ENCODE measurements at places on chromosomes 1 and 21.

- DNase-seq, result no peak
These were observed 20.7 kb downstream of the DAB1 start for GRCh38 chr1:57403201-57403600.

- no peak for DNase-seq
These were observed 240.0 kb downstream of the NUF2 start for GRCh38 chr1:163561580-163562295.

DNA sequence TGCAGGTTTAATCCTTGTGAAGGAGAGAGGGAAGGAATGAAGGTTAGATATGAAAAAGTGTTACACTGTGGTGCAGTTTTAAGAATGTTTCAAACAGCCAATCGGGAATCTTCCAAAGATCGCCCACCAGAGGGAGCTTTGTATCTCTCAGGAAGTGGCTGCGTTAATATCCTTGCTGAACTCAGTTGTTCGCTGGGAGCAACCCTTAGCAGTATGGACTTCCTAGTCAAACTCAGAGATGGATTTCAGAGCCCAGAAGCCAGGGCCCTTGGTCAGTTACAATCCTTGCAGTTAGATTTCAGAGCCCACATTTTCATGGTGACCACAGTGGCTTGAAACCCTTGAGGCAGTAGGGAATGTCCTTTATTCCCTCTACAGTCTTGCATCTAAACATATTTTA is 136.2 kb downstream of the NTNG1 start:
- no peak for DNase-seq

DNA sequence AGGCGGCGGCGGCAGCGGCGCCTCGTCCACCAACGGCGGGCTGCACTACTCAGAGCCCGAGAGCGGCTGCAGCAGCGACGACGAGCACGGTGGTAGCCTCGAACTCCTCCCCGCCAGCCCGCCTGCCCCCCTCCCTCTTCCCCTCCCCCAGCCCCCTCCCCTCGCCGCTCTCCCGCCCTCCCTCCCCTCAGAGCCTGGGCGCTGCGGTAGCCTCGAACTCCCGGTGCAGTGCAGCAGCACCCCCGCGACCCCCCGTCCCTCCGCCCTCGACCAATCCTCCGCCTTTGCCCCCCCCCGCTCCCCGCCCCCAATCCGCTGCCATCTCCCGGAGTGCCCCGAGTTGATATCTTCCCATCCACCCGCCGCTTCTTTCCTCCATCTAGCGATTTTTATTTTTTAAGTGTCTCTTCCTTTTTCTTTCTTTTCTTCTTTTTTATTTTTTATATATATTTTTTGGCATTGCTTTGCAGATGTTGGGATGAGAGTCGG is 516 bp downstream of the RCOR3 start:
- DNase-seq, result peak; percentile 21

DNA sequence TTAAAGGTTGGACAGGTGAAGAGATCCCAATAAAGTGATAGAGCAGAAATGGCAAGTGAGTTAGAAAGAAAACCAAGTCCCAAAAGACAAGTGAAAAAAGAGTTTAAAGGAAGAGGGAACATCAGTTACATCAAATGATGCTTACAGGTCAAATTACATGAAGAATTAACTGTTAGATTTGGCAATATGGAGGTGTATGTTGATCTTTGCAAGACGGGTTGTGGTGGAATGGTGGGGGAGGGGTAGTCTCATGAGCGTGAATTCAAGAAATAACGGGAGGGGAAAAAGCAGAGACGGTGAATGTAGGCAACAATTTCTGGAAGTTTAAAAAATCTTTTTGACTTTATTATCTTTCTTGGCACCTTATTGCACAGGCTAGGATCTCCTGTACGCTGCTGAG is 76.6 kb downstream of the NTPCR start:
- DNase-seq, result no peak

- no peak for DNase-seq
These were observed 154.6 kb downstream of the SLC30A10 start for GRCh38 chr1:219773775-219774174.

DNA sequence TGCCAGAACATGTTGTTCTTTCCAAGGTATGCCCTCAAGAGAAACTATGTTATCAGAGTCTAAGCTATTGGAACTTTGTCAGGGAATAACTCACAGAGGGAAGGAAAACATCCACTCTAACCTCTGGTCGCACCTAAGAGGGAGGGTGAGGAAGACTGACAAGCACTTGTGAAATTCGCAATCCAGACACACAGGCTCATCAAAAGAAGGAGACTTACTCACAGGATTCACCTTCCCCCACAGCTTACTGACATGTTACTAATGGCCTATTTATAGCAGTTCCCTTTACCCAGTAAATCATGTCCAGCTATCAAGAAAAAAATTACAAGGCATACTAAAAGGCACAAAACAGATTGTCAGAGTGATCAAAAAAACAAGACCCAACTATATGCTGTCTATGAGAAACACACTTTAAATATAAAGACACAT is 36.9 kb downstream of the WDR64 start:
- DNase-seq, result no peak

DNA sequence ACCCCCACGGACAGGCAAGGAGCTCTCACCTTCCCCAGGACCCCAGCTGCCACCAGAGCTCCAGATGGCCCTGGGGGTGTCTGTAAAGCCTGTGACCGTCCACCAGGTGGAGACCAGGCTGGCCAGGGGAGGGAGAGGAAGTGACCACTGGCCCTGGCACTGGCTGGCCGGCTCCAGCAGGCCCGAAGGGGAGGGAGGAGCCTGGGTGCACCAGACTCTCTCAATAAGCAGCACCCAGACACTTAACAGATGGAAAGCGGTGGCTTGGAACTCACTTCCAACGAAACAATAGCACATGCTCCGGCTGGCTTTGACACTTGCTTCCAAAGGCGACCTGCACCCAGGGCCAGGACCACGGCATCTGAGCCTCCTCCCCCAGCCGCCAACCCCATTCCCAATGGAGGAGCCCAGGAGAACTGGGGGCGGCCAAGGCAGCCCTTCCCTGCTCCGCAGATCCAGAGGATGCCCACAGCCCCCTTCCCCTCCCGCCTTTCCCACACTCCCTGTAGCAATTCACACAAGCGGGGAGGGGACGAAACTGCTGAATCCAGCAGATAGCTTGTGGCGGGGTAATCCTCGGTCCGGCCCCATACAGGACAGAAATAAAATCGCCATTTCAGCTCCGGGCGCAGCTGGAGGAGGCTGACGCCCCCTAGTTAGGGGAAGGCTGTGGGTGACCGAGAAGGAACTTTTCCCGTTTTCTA is 742 bp upstream of the PDE9A start:
- DNase-seq, result no peak

GRCh38 chr1:234303231-234303630 is 70.0 kb upstream of the COA6 start:
- DNase-seq, result no peak

GRCh38 chr1:10612436-10613160 is 137.8 kb downstream of the PEX14 start:
- no peak for DNase-seq

- no peak for DNase-seq
These were observed 9.9 kb downstream of the TRIM67 start for GRCh38 chr1:231171623-231172197.

- DNase-seq, result no peak
These were observed 122.2 kb downstream of the ADGRL2 start for GRCh38 chr1:81922955-81923354.

DNA sequence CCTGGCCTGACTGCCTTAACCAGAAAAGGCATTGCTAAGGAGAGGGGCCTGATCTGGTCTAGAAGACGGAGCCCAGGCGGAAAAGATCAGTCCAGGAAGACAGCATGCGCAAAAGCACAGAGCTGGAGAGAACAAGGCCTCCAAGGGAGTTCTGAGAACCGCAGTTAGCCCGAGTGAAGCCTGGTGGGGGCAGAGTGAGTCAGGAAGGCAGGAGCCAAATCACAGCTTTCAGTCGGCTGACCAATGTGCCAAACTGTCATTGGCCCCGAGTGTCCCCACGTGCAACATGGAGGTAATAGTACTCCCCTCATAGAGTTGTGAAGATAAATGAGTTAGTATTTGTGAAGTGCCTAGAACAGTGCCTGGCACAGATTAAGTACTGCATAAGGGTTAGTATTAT is 1.2 kb upstream of the TSPAN2 start:
- no peak for DNase-seq

DNA sequence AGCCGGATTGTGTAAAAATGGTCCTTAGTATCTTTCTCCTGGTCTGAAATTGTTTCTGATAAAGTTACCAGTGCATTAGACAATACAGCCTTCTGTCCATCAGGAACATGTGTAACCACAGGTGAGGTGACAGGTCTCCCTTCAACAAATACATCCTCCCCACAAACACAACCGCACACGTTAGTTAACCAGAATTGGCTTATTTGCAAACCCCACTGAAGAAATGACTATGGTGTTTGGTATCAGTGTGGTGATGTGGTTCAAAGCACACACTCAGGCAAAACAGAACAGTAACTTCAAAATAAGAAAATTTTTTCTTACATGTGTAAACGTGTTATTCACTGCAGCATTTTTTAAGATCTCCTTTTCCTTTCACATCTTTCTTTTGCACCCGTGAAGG is 517.2 kb upstream of the NR5A2 start:
- DNase-seq, result no peak

- no peak for DNase-seq
These were observed 3.2 kb downstream of the BTF3L4 start for GRCh38 chr1:52059321-52059720.

- DNase-seq, result peak; percentile 65
These were observed 98.0 kb upstream of the DUSP10 start for GRCh38 chr1:221839782-221840395.

- peak; percentile 46 for DNase-seq
These were observed 20.5 kb downstream of the HIVEP3 start for GRCh38 chr1:41898191-41898713.

DNA sequence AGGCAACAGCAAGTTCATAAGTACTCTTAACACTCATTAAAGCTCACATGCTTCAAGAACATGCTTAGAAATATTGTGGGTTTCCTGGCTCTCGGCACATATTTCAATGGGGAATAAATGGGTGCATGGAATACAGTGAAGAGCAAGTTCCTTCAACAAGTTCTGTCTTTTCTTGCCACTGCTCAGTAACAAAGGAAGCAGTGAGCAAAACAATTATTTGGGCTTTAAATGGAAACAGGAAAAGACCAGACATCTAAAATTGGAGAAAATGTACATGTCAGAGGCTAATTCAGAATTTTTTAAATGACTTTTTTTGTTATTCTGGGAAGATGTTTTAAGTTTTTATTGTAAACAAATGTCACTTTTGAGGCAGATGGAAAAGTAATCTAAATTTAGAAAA is 478.7 kb downstream of the SETD4 start:
- no peak for DNase-seq

All from stimulated activated CD8-positive, alpha-beta memory T cell treated with anti-CD3 and anti-CD28 coated beads, Interleukin-15, amount 100 ng/mL, for 4 hours (primary cell).